ENCODE measurements at places on chromosomes 6 and 20.
A peak's percentile ranks its signal among the peaks of the same experiment; 100 is the strongest.

DNA sequence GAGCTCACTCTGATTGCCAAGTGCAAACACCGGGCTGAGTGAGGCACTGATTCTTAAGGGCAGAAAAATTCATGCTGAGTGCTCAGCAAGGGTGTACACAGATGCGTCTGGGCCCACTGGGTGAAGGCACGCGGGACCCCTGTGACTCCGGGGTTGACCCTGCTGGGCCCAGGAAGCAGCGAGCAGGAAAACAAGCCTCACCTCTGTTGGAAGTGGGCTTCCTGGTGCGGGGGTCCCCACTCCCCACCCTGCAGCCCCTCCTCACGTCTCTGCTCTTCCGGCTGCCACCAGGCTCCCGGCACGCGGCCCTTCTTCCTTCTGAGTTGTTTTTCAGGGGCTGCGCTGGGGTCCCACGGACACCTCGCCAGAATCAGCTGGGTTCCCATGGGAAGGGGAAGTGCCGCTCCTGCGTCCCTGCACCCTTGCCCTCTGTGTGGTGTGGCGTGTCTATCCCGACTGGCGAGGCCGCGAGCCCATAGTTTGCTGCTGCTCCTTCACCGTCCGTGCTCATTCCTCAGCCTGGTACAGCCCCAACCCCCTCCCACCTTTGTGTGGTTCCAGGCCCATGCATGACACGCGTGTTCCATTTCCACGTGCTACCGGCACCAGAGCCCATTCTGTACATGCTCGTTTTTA is 80.6 kb upstream of the BHLHE23 start:
- no peak for DNase-seq

- no peak for DNase-seq
These were observed 148.1 kb upstream of the TENT5A start for GRCh38 chr6:81900616-81901015.

DNA sequence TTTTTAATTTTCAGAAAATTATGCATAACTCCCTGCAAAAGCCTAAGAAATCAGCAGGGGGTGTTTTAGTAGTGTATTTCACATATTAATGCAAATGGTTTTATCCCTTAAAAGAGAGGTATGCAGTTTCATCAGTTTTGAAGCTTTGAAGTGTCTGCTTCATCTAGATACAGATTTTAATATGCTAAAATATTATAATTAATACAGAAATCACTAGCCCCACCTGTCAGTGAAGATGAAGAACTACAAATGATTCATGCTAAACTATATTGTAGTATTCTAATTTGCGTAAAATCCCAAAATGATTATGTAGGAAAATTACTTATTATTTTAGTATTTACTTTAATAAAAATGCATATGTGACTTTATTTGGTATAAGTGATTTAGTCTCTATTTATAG is 2.9 kb upstream of the TFB1M start:
- no peak for DNase-seq

DNA sequence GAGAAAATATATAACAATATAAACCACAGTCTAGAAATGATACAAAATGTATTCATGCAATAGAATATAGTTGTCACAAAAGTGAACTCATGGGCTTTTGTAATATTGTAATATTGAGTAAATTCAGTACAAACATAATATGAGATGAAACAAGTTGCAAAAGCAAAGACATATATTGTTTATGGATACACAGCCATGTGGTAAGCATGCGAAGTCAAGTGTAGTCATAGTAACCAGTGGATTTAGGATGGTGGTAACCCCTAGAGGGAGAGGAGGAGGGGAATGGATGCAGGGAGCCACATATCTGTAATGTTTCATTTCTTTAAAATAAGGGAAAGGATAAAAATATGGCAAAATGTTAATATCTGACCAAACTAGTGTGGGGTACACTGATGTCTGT is 47.3 kb downstream of the ARMC2 start:
- DNase-seq: no peak

GRCh38 chr6:113377362-113377942 is 479.7 kb upstream of the MARCKS start:
- DNase-seq: no peak

DNA sequence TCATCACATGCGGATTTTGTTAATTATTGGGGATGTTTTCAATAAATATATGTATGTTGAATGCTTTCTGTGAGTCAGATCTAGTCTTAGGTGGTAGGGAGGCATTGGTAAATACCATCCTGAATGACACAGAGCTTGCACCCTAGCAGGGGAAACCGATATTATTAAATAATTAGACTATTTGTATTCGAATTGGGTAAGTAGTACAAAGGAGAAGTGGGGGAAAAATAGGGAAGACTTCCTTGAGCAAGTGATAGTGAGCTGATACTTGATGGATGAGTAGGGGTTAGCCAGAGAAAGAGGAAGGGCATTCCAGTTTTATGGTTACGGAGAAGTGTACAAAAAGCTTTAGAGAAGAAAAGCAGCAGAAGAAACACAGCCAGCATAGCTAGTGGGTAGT is 1.5 kb downstream of the RIOK1 start:
- no peak for DNase-seq

DNA sequence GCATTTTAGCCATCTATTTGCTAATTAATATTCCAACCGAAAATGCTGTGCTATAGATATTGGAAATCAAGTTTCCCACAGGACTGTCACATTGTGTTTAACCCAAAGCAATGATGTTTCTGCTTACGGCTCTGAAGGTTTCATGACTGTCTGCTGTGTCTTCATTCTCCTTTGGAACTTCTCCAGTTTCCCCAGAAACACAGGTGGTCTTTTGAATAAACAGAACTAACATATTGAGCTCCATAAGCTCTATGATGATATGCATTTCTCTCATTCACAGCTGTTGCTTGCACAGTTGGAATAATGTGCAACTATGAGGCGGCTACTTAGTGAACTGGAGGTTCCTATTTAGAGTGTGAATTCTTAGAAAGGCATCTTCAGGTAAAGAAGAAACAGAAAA is 266.0 kb upstream of the ID4 start:
- DNase-seq: no peak

- no peak for DNase-seq
These were observed 5.4 kb downstream of the FOXF2 start for GRCh38 chr6:1394514-1395463.

- DNase-seq: no peak
These were observed 7.4 kb upstream of the LAMP5 start for GRCh38 chr20:9506964-9507369.

DNA sequence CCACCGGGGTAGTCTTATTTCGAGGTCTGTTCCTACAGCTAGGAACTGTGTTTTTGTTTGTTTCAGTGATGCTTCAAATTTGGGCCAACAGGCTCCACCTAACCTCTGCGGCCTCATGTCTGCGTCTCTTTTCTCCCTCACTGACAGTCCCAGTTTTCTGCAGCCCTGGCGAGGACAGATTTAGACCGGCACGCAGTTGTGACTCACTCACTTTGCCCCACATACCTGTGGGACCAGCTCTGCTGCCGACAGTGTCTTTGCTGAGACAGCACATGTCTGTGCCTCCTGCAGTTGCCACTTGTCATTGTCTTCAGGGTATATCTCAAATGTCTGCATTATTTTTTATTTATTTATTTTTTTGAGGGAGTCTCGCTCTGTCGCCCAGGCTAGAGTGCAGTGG is 29.2 kb downstream of the OSBPL2 start:
- no peak for DNase-seq

DNA sequence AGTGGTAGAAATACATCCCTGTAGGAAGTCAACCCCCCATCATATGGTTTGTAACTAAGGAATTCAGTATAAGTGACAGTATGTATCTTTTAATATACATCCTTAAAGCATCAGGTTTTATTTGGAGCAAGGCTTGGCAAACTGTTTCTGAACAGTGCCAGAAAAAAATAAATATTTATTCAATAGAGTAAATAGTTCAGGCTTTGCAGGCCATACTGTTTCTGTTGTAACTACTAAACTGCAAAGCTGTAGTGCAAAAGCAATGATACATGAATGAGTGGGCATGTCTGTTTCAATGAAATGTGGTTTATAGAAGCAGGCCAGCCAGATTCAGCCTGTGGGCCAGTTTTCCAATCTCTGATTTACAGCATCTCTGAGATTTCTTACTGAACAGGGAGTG is 977 bp downstream of the MEI4 start:
- no peak for DNase-seq

GRCh38 chr6:122694075-122694474 is 83.9 kb downstream of the PKIB start:
- DNase-seq: no peak

- DNase-seq: no peak
These were observed 134.8 kb upstream of the OGFRL1 start for GRCh38 chr6:71153755-71154325.

- DNase-seq: no peak
These were observed 257.3 kb downstream of the SOD2 start for GRCh38 chr6:159435701-159436100.

DNA sequence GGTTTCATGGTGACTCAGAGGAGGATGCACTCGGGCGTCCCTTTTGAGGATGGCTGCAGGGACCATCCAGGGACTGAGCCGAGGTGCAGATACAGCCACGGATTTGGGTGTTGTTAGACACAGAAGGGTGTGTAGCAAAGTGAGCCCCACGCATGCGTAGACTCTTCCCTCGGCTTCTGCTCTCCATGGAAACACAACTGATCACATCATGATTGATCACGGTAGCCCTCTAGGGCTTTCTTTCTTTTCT is 606 bp upstream of the ULBP1 start:
- peak; percentile 76 for DNase-seq

GRCh38 chr6:152057832-152058498 is 250.5 kb downstream of the ESR1 start:
- no peak for DNase-seq

DNA sequence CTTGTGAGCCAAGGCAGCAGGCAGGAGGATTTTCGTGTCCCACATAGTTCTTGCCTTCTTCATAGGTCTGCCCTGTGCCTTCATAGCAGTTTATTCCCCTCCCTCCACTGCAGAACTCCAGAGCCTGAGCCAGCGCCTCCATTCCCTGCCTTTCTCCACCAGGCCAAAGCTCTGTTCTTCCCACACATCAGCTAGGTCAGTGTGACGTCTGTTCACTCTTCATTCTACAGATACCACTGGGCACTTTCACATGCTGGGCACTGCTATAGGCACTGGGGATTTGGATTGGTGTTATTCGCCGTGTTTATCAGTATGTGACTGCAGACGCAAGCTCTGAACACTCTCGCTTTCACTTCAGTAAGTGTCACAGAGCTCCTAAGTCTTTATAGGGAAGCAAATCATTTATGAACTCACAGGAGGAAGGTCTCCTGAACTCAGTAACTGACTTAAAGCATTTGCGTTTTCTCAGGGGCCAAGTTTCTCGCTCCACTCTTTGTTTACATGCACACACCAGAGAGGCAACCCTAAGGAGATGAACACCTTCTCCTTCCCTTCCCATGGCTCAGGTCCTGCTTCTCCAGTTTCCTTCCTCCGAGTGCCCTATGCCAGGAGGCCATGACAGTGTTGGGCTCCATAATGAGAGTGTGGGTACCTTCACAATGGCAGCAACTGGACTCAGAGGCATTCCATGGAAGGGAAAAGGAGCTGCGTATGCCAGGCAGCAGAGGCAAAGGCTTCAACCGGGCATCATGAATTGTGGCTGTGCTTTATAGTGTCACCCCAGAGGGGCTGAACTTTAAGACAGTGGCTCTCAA is 6.3 kb upstream of the APMAP start:
- no peak for DNase-seq

DNA sequence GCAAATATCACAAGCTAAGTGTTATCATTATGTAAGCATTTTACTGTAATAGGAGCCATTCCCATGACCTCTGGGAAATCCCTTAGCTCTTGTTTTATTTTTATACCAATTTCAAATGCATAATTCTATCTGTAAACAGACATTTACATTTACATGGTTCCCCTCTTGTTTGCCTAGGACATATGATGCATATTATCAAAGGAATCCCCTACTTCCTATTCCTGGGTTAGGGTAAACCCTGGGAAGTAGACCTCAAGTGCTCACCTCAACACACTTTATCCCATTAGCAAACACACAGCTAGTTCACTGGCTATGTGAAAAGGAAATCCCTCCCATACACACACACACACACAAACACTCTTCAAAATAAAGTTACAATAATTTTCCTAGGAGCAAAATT is 27.1 kb downstream of the PDE10A start:
- no peak for DNase-seq

DNA sequence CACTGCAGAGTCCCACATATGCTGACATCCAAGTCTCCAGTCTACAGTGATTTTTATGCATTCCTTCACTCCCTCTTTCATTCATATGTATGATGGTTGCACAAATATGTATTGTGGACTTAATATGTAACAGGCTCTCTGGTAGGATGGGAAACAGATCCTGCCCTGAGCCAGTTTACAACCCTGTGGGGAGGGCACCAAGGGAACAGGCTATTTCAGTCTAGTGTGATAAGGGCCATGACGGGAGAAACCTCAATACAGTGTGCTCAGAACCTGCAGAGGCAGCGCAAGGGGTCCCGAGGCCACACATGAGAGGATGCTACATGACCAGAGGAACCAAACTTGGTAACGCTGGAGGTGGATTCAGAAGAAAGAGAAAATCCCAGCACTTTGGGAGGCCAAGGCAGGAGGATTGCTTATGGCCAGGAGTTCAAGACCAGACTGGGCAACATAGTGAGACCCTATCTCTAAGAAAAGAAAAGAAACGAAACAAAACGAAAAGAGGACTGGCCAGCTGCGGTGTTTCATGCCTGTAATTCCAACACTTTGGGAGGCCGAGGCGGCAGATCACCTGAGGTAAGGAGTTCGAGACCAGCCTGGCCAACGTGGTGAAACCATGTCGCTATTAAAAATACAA is 249.8 kb upstream of the JARID2 start:
- DNase-seq: no peak
